ENCODE measurements at places on chromosomes 12 and 14. TPM values are rescaled to one million over a fixed set of nuclear protein-coding genes. Genes with fewer than 3 reads are reported as not detected.

DNA sequence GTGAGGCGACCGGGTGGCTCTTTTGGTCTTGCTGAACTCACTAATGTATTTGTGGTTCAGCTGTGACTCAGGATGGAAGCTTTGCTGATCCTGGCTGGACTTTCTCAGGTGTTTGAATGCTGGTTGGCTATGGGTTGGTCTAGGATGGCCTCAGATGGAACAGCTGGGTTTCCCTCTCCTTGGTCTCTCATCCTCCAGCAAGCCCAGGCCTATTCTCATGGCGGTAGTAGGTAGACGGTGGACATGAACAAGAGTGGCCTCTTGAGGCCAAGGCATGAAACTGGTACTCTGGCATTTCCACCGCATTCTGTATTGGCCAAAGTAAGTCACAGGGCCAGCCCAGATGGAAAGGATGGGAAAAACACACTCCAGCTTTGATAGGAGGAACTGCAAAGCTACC is 11.8 kb upstream of the POLR3B start:
- H3K4me3 ChIP-seq: no peak overlapping the region
- H3K27me3 ChIP-seq: no peaks in the 10 kb centered on the region
- DNase-seq: no peak
- no peaks in the 10 kb centered on the region for H3K36me3 ChIP-seq
- no peaks in the 10 kb centered on the region for H3K4me1 ChIP-seq

CLEC4A gene
- polyA plus RNA-seq: 1.6 TPM

DNA sequence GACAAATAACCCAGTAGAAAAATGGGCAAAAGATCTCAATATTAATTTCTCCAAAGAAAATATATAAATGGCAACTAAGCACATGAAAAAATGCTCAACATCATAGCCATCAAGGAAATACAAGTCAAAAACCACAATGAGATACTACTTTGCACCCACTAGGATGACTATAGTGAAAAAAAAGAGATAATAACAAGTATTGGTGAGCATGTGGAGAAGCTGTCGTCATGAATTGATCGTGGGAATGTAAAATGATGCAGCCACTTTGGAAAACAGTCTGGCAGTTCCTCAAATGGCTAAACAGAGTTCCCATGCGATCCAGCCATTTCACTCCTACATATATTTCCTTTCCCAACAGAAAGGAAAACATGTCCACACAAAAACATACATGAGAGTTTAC is 18.1 kb downstream of the JDP2 start:
- DNase-seq: no peak
- H3K27ac ChIP-seq: no peak overlapping the region

DNA sequence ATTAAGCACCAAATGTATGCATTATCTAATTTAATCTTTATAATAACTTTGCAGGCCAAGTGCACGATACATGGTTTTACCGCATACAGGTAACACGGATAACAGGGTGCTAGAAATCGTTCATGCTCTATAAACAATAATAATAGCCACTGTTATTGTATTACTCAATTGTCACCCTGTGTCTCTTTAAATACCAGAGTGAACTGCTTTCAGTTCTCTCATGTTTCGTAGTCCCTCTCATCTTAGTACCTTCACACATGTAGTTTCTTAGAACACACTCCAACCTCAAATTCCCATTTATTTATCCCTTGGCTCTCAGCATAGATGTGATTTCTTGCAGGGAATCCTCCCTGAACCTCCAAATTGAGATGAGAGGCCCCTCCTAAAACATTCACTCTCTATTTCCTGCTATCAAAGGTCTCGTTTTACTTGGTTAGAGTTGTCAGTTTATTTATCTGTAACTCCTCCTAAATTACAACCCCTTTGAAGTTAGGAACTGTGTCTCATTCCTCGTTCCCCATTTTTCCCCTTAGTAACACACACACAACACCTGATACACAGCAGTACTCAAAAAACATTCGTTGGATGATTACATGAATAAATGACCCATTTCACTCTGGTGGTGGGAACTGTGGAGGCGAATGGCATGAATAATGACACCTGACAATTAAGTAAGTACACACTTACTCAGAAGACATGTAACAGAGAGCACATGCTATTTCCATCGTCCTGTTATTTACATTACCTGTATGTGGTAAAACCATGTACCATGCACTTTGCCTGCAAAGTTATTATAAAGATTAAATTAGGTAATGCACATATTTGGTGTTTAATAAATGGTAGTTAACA is 134.6 kb downstream of the BTG1 start:
- no peak for DNase-seq
- no peaks in the 10 kb centered on the region for H3K27me3 ChIP-seq
- H3K27ac ChIP-seq: no peak overlapping the region
- H3K4me1 ChIP-seq: peaks cover 3% of the 10 kb centered on the region
- H3K36me3 ChIP-seq: no peaks in the 10 kb centered on the region
- H3K4me3 ChIP-seq: no peak overlapping the region

SMCO3 gene
- polyA plus RNA-seq: 0.05 TPM

GRCh38 chr12:46103559-46104383 is 113.4 kb upstream of the SCAF11 start:
- H3K36me3 ChIP-seq: no peaks in the 10 kb centered on the region
- H3K27me3 ChIP-seq: no peaks in the 10 kb centered on the region
- H3K27ac ChIP-seq: no peak overlapping the region
- peaks cover 9% of the 10 kb centered on the region for H3K4me1 ChIP-seq
- DNase-seq: no peak
- no peak overlapping the region for H3K4me3 ChIP-seq

- no peaks in the 10 kb centered on the region for H3K4me1 ChIP-seq
- no peak overlapping the region for H3K4me3 ChIP-seq
- H3K27me3 ChIP-seq: no peaks in the 10 kb centered on the region
- DNase-seq: no peak
Observed at GRCh38 chr14:23481979-23482822, 12.7 kb downstream of the NGDN start.

ARG2 gene
- 1.2 TPM for polyA plus RNA-seq

RNASE1 gene
- polyA plus RNA-seq: not detected

GRCh38 chr12:103807561-103808238 is 33.3 kb downstream of the NT5DC3 start:
- H3K27me3 ChIP-seq: no peaks in the 10 kb centered on the region
- H3K27ac ChIP-seq: no peak overlapping the region
- H3K4me3 ChIP-seq: no peak overlapping the region
- H3K36me3 ChIP-seq: peaks cover 3% of the 10 kb centered on the region

DNA sequence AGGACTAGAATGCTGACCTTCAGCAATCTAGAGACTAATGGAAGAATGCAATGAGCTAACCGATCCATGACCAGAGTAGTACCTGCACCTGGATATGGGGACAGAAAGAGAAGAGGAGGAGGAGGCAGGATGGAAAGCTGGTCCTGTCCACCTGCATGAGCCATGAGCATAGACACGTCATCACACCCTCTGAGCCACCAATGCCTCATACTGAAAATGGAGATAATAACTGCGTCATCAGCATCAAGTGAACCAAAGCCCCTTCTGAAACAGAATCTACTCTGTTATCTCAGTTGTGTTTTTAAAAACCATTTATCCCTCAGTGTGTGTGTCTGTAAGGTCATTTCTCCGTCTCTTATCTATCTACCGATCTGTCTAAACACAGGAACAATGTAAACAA is 327.0 kb downstream of the BCL11B start:
- no peaks in the 10 kb centered on the region for H3K36me3 ChIP-seq
- no peak overlapping the region for H3K4me3 ChIP-seq
- DNase-seq: no peak
- no peaks in the 10 kb centered on the region for H3K27me3 ChIP-seq
- no peaks in the 10 kb centered on the region for H3K4me1 ChIP-seq

DNA sequence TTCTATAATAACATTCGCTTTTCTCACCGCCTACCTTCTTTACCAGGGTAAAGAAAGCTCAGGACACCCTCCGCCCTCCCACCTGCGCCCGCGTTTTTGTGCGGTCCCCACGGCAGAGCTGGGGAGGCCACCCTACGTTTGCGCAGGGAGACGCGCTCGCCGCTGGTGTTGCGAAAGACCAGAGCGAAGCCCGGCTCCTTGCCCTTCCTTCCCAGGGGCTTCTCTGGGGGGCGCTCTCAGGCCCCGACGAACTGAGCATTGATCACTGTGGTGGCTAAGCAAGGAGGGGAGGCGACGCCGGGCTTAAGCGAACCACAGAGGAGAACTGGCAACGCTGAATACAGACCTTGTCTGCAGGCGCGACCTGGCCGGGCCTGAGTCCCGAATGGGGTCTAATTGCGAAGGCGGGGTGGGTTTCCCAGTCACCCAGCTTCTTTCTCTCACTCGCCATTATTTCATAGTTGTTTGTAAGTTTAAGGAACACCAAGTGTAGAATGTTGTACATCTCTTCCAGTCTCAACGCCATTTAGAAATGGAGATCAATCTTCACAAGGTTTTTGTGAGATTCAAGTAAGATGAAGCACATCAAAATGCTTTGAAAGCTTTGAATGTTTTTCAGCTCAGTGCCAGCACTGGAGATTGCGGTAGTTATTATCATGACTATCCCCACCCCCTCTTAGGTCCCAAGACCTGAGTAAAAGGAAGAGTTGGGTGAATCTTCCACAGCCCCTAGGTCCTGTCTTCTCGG is 1.7 kb upstream of the NKX2-1 start:
- no peak for DNase-seq
- no peak overlapping the region for H3K4me3 ChIP-seq
- no peak overlapping the region for H3K27ac ChIP-seq
- H3K4me1 ChIP-seq: no peaks in the 10 kb centered on the region
- H3K36me3 ChIP-seq: no peaks in the 10 kb centered on the region

DNA sequence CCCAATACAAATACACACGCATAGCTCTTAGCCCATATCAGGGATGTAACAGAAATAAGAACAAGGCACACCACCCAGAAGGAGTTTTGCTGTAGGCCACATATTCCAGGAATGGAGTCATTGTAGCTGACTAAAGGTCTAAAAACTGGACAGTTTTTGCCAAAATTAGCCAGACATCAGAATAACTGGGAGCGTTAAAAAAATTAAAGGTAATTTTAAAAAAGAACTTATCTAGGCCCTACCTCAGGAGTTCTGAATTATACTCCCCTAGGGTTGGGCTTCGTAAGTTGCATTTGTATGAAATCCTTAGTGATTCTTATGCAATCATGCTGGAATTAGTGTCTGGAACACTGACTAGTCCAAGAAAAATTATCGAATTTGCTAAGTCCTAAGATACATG is 987.7 kb downstream of the GALC start:
- no peak overlapping the region for H3K27ac ChIP-seq
- H3K36me3 ChIP-seq: no peaks in the 10 kb centered on the region
- H3K4me3 ChIP-seq: no peak overlapping the region
- no peak for DNase-seq
